H4 (cell line): ENCODE measurements at places on chromosomes 7 and 10. TPM values are rescaled to one million over a fixed set of nuclear protein-coding genes. Genes with fewer than 3 reads are reported as not detected.

GRCh38 chr10:132356621-132357195 lies 24.7 kb downstream of the LRRC27 start:
- no peak for DNase-seq

- DNase-seq = no peak
Observed at GRCh38 chr10:60417901-60418300, 28.2 kb upstream of the ANK3 start.

- peak; percentile 48 for DNase-seq
Observed at GRCh38 chr10:22615819-22616499, 98.4 kb downstream of the PIP4K2A start.

GRCh38 chr7:134747326-134747725 lies 32.1 kb upstream of the CALD1 start:
- DNase-seq = no peak

- no peak for DNase-seq
Observed at GRCh38 chr7:64555046-64555445, 7.8 kb downstream of the ZNF680 start.

The AS3MT gene
- total RNA-seq = not detected in 2 replicates

The STRIP2 gene
- total RNA-seq = 2.2 and 3.7 TPM in 2 replicates

The CPEB3 gene
- total RNA-seq = 0.16 and 0.56 TPM in 2 replicates

The FAM204A gene
- 85.7 and 88.9 TPM in 2 replicates for total RNA-seq

- no peak for DNase-seq
Observed at GRCh38 chr7:131489196-131489595, 67.2 kb downstream of the PODXL start.

The CARD11 gene
- total RNA-seq = 0.04 TPM in 1 of 2 replicates, not detected in the other

DNA sequence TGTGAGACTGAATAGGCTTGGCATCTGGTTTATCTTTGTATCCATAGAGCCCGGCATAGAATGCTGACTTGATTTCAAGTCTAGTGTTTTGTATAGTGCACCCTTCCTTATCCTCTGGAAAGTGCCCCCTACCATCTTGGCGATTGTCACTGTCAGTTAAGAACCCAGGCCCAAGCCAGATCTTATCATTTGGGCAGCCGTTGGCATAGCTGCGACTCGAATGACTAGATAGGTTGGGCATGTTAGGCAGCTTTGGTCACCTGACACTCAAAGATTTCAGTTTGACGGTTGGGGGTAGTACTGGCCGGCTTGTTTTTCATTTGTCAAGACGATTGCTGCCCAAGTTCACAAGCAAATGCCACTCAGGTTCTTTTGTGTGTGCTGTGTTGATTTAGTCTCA lies 6.6 kb downstream of the NIPSNAP2 start:
- no peak for DNase-seq

The TFPI2 gene
- total RNA-seq = 16.0 and 18.0 TPM in 2 replicates

GRCh38 chr10:63865210-63865609 lies 344.0 kb downstream of the REEP3 start:
- no peak for DNase-seq

GRCh38 chr7:90078921-90079320 lies 75.3 kb upstream of the STEAP1 start:
- DNase-seq = no peak

DNA sequence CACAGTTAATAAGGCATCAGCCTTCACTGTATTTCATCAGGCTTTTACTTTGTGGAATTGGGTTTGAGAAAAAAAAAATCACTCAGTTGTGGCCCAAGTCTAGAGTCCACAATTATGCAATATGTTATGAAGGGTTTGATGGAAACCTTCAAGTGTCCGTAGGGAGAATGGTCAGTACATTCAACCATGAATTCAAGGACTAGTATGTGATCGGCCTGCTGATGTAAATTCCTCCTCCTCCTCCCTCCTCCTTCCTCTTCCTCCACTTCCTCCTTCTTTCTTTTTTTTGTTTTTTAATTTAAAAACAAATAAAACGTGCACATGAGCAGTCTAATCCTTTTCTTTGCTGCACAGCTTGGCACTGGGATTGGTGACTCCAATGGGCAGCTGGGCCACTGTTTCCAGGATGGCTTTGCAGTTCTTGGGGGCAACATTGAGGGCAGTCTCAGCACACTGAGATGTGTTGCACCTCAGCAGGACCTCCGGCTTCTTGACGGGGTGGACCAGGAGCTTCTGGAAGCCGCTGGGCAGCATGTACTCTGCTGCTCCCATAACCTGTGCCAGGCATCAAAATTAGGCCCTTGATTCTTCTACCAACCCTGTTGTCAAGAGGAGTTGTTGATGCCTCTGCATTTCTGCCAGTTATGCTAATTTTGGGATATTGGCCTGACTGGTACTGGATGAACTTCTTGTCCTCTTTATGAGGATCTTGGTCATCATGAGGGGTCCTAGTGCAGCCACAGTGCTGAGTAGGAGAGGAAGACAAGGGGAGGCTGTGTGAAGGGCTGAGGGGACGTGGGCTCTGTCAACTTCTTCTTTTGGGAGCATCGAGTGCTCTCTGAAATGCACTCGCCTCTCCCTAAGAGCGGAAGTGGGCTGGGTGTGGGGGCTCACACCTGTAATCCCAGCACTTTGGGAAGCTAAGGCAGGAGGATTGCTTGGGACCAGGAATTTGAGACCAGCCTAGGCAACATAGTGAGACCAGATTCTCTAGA lies 9.3 kb upstream of the IL2RA start:
- DNase-seq = no peak

GRCh38 chr7:29619848-29620555 lies 56.4 kb downstream of the PRR15 start:
- no peak for DNase-seq
